ENCODE measurements at places on chromosomes 6 and 20. TPM values are rescaled to one million over a fixed set of nuclear protein-coding genes. Genes with fewer than 3 reads are reported as not detected.

- no peak overlapping the region for H3K4me3 ChIP-seq
- DNase-seq: no peak
- no peak overlapping the region for H3K27ac ChIP-seq
- peaks cover 14% of the 10 kb centered on the region for H3K27me3 ChIP-seq
- no peaks in the 10 kb centered on the region for H3K36me3 ChIP-seq
Observed at GRCh38 chr20:63499338-63499969, 571 bp upstream of the EEF1A2 start.

- H3K4me3 ChIP-seq: no peak overlapping the region
- DNase-seq: no peak
- H3K27me3 ChIP-seq: peaks cover 8% of the 10 kb centered on the region
- no peaks in the 10 kb centered on the region for H3K36me3 ChIP-seq
Observed at GRCh38 chr6:25659633-25660368, 7.8 kb downstream of the SCGN start.

DNA sequence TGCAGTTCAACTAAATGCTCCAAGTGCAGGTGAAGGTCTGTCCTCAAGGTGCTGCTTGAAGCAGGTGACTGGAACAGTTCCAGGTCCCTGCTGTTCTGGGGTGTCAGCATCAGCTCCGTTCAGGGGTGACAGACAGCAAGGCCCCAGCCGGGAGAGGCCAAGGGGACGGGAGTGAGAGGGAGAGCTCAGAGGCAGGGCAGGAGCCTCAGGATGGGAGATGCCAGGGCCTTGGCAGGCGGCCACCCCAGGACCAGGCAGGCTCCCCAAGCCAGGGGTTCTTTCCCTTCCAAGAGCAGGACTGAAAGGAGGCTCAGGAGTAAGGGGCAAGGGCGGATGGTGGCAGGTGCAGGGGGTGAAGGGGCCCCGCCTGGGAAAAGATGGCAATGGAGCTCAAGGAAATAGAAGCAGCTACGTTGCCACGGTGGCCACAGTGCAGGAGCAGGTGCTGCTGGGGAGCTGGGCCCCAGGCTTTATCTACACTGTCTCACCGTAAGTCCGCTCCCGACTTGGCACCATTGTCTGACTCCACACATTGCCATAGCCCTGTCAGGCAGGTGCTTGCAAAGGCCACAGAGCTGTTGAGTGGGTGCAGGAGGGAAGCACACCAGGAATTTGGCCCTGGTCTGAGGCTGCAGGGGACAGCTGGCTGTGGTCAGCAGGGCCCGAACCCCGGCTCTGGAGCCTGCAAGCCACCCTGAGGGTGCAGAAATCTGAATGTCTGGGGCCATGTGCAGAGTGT lies 43.1 kb downstream of the ERMARD start:
- H3K27me3 ChIP-seq: peaks cover 53% of the 10 kb centered on the region
- no peak overlapping the region for H3K27ac ChIP-seq
- no peak for DNase-seq
- H3K4me1 ChIP-seq: peaks cover 21% of the 10 kb centered on the region
- no peak overlapping the region for H3K4me3 ChIP-seq
- H3K36me3 ChIP-seq: no peaks in the 10 kb centered on the region

GRCh38 chr6:91486200-91486599 lies 899.3 kb upstream of the MAP3K7 start:
- no peaks in the 10 kb centered on the region for H3K4me1 ChIP-seq
- no peak overlapping the region for H3K27ac ChIP-seq
- no peaks in the 10 kb centered on the region for H3K36me3 ChIP-seq
- DNase-seq: no peak
- H3K4me3 ChIP-seq: no peak overlapping the region
- H3K27me3 ChIP-seq: no peaks in the 10 kb centered on the region

DNA sequence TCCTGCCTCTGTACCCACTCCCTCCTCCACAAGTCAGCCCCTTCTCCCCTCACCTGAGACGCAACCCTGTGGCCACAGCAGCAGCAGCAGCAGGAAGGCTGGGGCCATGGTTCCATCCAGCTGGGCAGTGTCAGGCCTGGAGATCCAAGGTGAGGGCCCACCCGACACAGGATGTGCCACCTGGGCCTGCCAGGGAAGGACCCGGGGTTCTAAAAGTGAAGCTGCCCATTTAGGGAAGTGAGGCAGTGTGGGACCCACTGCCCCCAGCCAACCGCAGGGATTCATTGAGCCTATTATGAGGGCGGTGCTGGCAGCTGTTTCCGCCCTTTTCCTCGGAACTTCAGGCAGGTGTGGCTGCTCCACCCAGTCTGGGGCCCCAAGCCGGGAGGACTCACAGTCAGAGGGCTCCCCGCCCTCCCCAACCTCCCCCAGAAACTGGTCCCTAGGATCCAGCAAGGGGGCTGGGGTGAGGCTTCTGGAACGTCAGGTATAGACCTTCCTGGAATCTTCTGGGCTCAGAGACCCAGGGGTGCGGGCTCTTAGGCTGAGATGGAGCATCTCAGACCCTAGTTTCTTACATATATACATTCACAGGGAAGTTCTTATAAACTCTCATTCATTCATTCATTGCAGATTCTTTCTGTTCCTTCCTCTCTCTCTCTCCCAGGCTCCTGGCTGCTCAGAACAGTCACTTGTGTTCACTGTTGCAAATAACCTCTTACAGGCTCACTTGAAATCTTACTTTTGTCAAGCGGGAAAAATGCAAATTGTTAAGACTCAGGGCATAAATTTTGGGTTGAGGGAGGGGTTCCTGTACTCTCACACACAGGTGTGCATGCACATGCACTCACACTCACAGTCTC lies at the start of gene TREML2:
Gene TREML2, minus strand, starts transcription at position 249 of the 863 bp plus-strand sequence. Its CDS starts 141 bp downstream, at position 108.
- H3K4me1 ChIP-seq: peaks cover 54% of the 10 kb centered on the region
- DNase-seq: peak; percentile 21
- peaks cover 18% of the 10 kb centered on the region for H3K36me3 ChIP-seq
- H3K27ac ChIP-seq: peak within 1 kb of the TSS; percentile 95
- no peaks in the 10 kb centered on the region for H3K27me3 ChIP-seq
- H3K4me3 ChIP-seq: peak within 1 kb of the TSS; percentile 77

The STMND1 gene
- not detected for total RNA-seq

All from activated T-helper 1 cell treated with anti-CD3 and anti-CD28 coated beads, Interleukin-12 subunit alpha, Interleukin-12 subunit beta, Interleukin-2, Interleukin-4 antibody, amounts not matched to agents 30 ng/mL and 10 ng/mL and 1 ng/mL, durations not matched to agents 14 hours and 24 hours and 36 hours (primary cell).